ENCODE measurements at places on chromosomes 6 and 20.

DNA sequence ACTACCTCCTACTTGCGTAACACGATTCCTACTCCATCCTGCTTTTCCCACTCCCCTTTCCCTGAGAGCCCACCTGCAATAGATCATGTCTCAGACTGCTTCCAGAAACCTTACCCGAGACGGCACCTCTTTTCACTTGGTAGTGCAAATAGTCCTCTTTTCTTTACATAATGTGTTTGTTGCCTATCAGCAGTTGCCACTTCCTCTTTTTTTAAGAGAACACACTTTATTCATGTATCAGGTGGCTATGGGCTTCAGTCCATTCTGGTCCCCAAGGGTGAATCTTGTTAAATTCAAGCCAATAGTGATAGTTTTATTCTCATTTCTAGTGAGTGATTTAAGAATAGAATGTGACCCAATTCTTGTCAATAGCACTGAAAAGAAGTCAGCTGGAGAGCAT lies 57.7 kb upstream of the FERMT1 start:
- H3K4me3 ChIP-seq: no peak overlapping the region
- DNase-seq: no peak
- H3K36me3 ChIP-seq: no peaks in the 10 kb centered on the region

GRCh38 chr6:136324686-136325380 lies 35.2 kb upstream of the BCLAF1 start:
- no peaks in the 10 kb centered on the region for H3K27me3 ChIP-seq
- no peaks in the 10 kb centered on the region for H3K4me1 ChIP-seq
- no peak overlapping the region for H3K4me3 ChIP-seq
- no peak for DNase-seq
- no peaks in the 10 kb centered on the region for H3K36me3 ChIP-seq
- no peak overlapping the region for H3K27ac ChIP-seq

DNA sequence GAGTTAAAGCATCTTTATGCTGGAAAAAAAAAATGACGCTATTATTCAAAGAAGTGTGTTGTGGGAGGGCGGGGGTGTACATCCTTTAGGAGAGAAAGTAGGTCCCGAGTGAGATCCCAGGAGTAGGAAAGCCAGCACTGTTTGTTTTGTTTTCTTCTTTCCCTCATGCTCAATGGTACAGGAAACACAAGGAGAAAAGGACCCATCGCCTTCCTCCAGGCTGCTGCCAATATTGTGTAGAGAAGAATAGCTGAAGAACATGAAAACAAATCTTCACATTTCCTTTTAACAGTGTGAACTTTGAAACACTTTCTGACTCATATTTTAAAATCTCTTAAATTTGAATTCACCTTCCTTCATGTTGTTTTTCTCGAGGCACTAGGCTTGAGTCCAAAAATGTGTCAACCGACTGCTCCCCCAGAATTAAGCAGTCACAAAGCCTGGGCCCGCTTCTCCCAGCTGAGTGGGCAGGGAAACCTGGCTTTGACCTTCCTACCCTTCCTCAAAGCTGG lies 22.3 kb downstream of the PPP1R16B start:
- H3K4me1 ChIP-seq: peaks cover 36% of the 10 kb centered on the region
- H3K36me3 ChIP-seq: peaks cover 15% of the 10 kb centered on the region
- DNase-seq: no peak
- H3K27ac ChIP-seq: no peak overlapping the region
- H3K27me3 ChIP-seq: no peaks in the 10 kb centered on the region

DNA sequence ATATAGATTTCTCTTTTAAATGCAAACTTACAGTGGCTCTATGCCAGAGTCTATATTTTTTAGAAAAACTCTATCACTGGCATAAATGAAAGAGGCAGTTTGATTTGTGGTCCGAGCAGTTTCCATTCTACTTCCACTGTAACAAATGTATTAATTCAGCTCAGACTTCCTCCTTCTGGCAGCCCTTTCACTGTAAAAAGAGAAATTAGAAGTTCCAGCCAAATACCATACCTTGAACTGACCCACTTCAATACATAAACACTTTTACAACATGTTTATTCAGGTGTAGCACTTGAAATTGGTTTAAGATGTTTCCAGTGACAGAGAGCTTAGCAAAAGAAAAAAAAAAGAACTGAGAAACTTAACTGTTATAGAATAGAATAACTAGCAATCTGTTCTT lies 99.3 kb downstream of the BMP5 start:
- H3K4me3 ChIP-seq: no peak overlapping the region
- no peaks in the 10 kb centered on the region for H3K36me3 ChIP-seq
- H3K27me3 ChIP-seq: no peaks in the 10 kb centered on the region
- no peaks in the 10 kb centered on the region for H3K4me1 ChIP-seq
- H3K27ac ChIP-seq: no peak overlapping the region
- no peak for DNase-seq

Data from natural killer cell (primary cell).